ENCODE measurements at places on chromosomes 12 and 14.

DNA sequence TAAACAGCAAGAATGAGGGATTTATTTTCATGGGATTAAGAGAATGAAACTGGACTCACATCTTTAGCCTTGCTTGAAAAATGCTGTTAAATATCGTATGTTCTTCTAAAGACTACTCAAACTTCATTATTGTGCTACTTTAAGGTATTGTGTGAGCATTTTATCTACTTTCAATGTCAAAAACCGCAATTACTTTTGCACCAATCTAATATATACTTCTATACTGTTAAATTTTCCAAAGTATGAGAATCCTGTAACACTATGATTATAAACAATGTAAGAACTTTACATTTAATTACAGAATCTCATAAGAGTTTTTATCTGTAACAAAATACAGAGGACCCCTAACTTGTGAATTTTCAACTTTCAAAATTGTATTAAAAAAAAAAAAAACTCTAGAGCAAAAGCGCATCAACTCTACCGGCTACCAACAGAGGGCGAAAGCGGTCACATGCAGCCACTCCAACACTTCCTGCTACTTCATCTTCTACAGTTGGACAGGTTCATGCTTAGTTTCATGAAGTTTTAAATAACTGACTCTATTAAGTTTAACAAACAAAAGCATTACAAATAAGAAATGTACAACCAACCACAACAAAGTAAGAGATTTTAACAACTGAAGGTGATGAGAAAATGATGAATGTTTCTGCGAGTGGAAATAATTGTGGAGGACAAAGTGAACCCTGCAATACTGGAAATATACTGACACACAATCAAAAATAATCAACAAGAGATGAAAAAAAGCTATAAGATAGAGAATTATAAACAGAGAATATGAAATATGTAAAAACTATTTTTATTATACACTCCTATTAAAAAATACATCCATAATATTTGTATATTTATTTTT is 210.9 kb downstream of the MED13L start:
- DNase-seq = no peak

GRCh38 chr14:106846218-106846617 is 1319.8 kb downstream of the TMEM121 start:
- DNase-seq = no peak

DNA sequence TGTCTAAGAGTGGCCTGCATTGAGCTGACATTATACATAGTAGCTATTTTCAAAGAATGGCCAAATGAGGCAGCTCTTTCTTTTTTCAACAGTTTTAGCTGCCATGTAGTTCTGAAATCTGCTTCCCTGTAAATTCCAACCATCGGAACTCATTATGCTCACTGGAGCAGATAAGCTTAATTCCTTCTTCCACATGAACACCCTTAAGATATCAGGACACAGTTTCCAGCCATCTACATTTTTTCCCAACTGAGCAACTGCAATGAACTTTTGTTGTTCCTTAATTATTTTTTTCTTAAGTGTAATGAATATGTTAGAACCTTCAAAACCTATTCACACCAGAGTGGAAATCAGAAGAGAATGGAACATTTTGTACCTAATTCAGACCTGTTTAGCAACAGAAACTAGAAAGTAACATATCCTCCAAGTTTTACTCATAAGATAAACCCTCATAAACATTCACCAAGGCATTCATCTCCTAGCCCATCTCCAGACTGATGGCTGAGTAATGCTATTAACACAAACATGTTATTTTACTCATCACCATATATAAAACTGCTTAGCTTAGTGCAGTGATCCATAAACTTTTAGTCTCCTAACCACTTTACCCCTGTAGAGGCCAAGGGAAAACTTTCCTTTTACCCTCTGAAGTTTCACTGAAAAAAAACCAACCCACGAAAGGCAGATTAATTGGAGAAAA is 296.1 kb upstream of the SYT1 start:
- DNase-seq = no peak

DNA sequence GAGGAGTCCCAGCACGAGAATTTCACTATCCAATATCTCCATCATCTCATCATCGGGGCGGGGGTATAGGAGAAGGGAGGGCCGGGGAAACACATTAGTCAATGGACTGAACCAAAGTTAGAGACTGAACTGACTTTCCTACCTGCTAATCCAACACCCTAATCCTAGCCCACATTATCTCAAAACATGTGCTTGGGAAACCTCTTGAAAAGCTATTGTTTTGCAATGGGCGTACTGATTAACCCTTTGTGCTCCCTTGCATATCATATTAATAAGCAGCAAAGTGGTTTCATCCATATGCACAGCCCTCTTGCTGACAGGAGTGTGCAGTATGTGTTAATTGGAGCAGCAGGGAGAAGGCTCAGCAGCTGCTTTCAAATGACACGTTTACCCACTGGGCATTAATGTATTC is 125.7 kb upstream of the GRIP1 start:
- DNase-seq = no peak

GRCh38 chr12:124952801-124953200 is 36.1 kb downstream of the DHX37 start:
- no peak for DNase-seq

DNA sequence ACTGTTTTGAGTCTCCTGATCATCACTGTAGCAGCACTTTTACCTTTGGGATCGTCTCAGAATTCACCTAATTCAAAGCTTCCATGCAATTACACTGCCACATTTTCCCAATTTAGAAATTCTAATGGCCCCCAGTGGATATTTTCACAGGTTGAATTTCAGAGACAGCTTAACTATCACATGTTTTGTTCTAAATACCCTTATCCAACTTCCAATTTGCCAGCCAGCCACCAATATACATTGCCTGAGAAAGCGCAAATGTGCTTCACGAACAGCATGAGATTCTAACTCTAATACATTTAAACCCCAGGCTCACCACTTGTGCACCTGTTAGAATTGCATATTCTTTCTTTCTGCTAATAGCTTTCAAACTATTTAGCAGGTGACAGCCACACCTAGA is 1160.9 kb upstream of the TMEM132C start:
- DNase-seq = no peak

DNA sequence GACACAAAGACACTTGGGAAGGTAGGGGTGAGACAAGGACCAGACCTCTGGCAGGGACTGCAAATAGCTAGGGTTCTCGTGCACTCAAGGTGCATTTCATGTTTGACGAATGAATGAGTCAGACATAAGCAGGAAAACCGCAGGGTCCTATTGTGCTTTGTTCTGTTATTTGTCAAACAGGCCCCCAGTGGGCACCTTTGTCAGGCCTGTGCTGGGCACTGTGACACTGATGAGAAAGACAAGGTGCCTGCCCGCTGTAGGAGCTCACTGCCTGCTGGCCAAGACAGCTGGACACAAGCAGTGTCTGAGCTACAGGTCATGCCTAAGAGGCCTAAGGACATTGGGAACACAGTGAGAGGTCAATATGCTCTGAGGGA is 2.3 kb downstream of the OTUB2 start:
- DNase-seq = no peak

- DNase-seq = peak; percentile 97
Observed at GRCh38 chr12:122845041-122845864, 10.0 kb downstream of the HIP1R start.

DNA sequence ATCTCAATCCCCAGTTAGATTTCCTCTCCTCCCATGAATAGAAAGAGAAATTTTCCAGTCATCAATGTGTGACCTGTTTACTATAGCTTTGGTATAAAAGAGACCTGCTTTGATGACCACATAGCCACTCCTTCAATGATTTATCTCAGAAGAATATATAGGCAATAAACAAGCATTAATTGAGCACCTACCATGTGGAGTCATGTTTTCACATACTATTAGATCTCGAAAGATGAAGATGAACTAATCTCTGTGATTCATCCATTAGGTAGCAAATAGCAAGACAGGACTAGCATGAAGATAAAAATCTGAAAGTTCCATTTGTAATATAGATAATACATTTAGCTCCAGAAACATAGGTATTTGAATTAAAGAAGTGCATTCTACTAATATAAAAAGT is 40.5 kb downstream of the SLCO1A2 start:
- no peak for DNase-seq

All from anterior cingulate cortex (tissue), 58 donors.